KBM-7 (cell line): ENCODE measurements at places on chromosomes 12 and 14.
A peak's percentile ranks its signal among the peaks of the same experiment; 100 is the strongest.

DNA sequence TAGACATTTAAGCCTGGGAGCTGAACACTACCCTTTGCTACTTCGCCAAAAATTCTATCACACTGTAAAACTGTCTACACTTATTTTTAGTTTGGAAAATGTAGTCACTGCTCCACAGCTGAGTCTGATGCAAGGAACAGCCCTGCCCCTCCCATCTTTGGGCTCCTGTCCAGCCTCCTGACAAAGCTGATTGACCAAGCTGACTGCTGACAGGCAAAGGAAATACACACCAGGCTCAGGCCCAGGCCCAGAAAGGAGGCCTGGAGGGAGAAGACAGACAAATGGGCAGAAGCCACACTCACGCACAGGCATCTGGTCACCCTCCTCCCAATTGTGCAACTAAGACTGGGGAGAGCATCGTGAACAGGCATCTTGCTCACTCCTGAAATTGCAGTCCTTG, 55.3 kb downstream of the ISCA2 start:
- DNase-seq: no peak

GRCh38 chr12:52085682-52086180, 6.2 kb downstream of the SMIM41 start:
- no peak for DNase-seq

DNA sequence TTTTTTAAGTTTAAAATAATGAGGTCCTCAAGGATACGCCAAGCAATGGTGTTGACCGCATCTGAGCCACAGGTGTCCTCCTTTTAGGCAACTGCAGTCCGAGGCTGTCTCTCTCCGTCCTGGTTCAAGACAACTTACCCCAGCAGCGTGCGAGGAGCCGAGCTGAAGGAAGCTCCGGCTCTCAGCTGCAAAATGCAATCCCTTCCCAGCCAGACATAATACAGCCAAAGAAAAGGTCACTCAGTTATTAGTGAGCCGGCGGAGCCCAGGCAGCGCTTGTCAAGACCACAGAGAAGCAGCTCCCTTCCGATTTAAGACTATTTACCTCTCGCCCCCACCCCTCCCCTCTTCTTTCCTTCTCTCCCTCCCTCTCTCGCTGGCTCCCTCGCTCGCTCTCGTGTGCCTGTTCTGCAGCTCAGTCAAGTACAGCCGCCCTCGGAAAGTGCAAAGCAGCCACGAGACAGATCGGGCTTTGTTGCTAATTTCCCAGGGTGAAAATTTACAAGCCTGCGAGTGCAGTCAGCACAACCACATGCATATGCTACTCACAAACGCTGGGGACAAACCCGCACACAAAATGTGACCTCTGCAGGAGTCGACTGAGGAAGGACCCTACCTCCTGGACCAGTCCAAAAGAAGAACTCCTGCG, 363 bp upstream of the LMO3 start:
- DNase-seq: peak; percentile 74

DNA sequence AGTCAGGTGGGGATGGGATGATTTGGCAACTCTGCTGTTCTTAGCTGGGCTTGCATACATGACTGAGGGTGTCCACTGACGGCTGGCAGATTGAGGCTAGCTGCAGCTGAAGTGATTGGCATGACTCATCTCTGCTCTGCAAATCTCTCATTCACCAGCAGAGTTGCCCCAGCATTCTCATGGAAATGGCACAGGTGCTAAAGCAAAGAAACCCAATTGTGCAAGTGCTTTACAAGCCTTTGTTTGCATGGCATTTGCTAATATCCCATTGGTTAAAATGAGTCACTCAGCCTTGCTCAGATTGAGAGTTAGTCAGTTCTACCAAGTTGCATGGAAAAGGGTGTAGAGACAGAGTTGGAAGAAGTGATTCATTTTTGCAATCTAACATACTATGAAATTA, 389.7 kb upstream of the FAR2 start:
- DNase-seq: no peak

GRCh38 chr14:93033084-93033982, 82.4 kb downstream of the ITPK1 start:
- no peak for DNase-seq

DNA sequence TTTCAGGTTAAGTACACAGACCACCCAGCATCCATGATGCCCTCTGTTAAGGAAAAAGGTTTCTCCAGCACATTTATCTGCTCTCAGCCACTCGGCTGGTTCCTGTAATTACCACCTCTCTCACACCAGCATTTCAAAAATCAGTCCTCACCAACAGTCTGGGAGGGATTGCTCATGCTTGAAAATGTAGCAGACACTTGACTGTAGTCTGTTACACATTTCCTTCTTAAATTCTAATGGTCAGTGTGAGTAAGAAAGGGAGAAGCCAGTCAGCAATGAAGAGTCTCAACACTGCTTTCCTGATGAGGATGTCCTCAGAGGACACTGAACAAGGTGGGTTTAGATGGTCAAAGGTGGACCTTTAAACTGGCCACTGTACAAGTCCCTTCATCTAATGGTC, 6.0 kb downstream of the ZBTB39 start:
- DNase-seq: no peak

DNA sequence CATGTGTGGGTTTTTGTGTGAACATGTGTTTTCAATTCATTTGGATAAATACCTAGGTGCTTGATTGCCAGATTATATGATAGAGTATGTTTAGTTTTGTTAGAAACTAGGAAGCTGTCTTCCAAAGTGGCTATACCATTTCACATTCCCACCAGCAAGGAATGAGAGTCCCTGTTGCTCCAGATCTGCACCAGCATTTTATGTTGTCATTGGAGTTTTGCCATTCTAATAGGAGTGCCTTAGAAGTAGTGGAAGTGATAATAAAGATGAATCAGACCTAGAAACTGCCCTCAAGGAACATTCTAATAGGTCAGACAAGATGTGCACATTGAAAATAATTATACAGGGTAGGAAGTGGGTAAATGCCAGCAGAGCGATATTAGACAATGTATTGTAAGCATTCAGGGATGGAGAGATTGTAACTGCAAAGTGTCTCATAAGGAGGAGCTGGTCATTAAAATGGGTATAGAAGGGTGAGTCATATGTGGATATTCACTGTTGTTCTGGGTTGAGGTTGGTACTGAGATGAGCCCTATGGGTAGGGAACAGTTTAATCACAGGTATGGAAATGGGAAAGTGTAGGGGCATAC, 71.4 kb downstream of the MNAT1 start:
- DNase-seq: no peak

DNA sequence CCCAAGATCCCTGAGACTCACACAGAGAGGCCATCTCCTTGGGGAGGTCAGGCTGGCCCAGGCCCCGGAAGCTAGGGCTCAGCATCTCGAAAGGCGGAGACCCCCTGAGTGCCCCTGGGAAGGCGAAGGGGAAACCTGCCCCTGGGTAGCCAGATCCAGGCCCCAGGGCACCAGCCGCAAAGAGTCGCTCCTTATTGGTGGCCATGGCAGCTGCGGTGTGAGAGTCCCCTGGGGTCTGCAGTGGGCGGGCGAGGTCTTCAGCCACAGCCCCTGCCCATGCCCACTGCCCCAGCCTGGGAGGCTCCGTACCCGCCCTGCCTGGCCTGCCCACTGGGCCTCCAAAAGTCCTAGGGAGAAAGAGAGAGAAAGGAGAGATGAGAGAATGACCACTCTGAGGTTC, 4.7 kb downstream of the RARG start:
- DNase-seq: no peak

- no peak for DNase-seq
These were observed 210.9 kb upstream of the FKBP4 start for GRCh38 chr12:2583642-2584401.

DNA sequence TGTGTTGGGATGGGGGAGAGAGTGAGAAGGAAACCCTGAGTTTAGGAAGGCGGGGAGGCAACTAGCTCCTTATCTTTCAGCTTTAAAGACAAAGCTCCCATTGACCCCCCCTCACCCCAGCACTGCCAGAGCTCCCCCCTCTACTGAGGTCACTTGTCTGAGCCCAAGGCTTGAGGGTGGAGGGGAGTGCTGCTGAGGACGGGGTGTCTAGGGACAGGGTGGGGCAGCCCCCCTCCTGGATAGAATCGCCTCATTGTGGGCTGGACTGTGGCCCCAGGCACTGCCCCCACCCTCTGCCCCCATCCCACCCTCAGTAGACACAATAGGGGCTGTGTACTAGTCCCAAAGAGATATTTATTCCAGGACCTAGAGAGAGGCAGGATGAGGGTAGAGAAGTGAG, 3.0 kb downstream of the ERBB3 start:
- DNase-seq: no peak

- no peak for DNase-seq
These were observed 67.0 kb downstream of the CRADD start for GRCh38 chr12:93743999-93744689.

GRCh38 chr12:16136219-16136988, 141.1 kb downstream of the SLC15A5 start:
- DNase-seq: no peak

DNA sequence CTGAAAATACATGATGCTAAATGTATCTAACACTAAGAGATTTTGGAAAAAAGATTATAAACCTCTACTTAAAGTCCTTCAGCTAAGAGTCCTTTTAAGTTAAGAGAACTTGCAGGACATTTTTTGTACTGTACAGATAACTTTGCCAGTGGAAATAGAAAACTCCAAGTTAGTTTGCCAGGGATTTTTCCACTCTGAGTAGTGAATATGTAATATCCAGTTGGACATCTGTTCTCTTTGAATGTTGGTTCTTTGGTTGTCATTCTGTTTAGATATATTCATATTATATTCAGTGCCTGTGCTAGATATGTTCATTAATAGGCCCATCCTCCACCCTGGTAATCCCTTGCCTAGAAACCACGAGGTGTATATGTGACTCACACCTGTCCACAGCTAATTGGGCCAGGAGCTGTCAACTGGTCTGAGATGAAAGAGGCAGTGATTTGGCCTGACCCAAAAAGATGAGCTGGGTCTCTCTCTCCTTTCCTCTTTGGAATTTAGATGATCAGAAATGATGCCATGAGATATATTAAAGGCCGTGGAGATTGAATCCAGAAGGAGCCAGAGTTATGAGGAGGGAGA, 261.0 kb upstream of the LRIG3 start:
- DNase-seq: no peak

- no peak for DNase-seq
These were observed 109.7 kb downstream of the CHST11 start for GRCh38 chr12:104566244-104566993.

DNA sequence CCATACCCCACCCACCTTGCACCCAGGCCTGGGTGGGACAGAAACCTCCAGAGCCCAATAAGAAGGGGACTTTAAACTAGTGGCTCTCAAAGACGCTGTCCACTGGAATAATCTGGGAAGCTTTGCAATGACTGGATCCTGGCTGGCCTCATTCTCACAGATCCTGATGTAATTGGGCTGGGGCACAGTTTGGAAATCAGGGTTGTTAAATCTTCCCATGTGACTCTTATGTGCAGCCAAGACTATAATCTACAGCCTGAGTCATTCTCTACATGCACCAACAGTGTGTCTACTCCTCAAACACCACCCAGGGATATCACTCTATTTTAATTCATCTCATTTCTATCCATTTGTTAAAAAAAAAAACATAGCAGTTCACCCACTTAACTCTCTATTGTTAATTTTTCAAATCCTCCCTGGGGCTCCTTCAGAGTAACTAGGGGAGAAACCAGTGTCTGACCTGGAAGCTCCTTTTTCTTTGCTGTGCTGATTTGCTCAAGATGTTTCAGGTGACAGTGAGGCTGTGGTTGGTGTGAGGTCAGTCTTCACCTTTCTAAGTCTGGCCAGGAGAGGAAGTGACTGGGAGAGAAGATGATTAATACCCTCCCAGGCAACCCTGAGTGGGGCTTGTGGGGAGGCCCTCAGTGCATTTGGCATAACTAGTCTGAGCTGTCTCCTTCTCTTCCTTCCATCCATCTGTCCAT, 211.6 kb upstream of the SFSWAP start:
- DNase-seq: no peak

- DNase-seq: peak; percentile 51
These were observed 82.6 kb upstream of the PTPRB start for GRCh38 chr12:70719672-70720420.

- no peak for DNase-seq
These were observed 920.7 kb upstream of the FOXG1 start for GRCh38 chr14:27845902-27846301.

- peak; percentile 69 for DNase-seq
These were observed 60.8 kb downstream of the SAMD4A start for GRCh38 chr14:54627540-54628363.

- DNase-seq: no peak
These were observed 44.3 kb downstream of the TMTC1 start for GRCh38 chr12:29739279-29739991.

- DNase-seq: no peak
These were observed 222.7 kb downstream of the ERC1 start for GRCh38 chr12:1213618-1214205.

- no peak for DNase-seq
These were observed 934 bp upstream of the TAPBPL start for GRCh38 chr12:6450869-6451347.

DNA sequence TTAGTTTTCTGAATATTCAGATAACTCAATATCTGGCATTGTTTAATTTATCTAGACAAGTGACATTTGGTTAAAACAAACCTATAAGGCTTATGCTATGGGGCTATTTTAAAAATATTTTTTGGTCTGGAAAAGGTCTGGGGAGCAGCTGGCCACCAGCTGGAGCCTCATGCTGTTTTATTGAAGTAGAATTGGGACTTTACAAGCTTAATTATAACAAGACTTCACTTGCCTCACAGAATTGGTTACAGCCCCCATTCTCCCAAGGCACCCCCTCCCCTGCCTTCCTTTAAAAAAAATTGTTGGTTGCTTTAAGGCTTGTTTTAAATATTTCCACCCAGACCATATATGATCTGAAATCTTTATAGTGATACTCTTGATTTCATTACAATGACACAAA, 453.9 kb downstream of the ADAMTS20 start:
- DNase-seq: no peak

GRCh38 chr12:29702972-29703371, 80.8 kb downstream of the TMTC1 start:
- DNase-seq: no peak

- no peak for DNase-seq
These were observed 12.3 kb upstream of the RTRAF start for GRCh38 chr14:51977075-51977474.

- no peak for DNase-seq
These were observed at the start of gene HOXC6 for GRCh38 chr12:54028314-54029201. Gene HOXC6, plus strand, starts transcription at chr12:54028440. Its CDS starts 82 bp downstream, at chr12:54028522.

DNA sequence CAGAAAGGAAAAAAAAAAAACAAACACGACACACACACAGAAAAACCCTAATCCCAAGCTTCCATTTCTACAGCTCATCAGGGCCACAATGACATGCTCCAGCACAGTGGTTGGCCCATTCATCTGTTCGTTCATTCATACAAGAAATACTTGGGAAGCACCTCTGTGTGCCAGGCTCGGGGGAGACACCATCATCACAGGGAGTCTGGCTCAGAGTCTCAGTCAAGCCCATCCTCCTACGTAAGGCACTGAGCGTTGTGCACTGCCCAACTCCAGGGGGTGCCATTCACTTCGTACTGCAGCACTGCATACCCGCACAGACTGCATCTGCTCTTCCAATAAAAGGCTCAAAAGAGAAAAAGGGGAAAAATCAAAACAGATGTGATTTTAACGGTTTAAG, 15.3 kb downstream of the VPS37B start:
- peak; percentile 62 for DNase-seq

- DNase-seq: no peak
These were observed 115.7 kb downstream of the DIO2 start for GRCh38 chr14:80095623-80096022.

GRCh38 chr12:133202493-133203343, 21.4 kb downstream of the ZNF268 start:
- DNase-seq: peak; percentile 48

GRCh38 chr14:37903343-37904191, 304.1 kb upstream of the SSTR1 start:
- DNase-seq: peak; percentile 43

- DNase-seq: peak; percentile 33
These were observed 49.7 kb downstream of the FAM222A start for GRCh38 chr12:109763201-109763841.
